ENCODE measurements at places on chromosomes 7 and 10.

DNA sequence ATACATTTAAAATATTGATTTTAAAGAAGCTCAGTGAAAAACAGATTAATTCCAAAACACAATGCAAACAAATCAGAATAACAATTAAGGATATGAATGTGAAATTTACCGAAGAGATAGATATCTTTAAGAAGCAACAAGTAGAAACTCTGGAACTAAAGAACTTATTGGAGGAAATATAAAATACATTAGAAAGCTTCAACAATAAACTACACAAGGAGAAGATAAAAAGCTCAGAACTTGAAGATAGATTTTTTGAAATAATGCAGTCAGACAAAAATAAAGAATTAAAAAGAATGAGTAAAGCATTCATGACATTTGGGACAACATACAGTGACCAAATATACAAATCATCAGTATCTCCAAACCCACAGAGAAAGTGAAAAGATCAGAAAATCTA lies 43.2 kb downstream of the HIBADH start:
- DNase-seq, result no peak

GRCh38 chr10:101032637-101033224 lies 1.7 kb downstream of the SFXN3 start:
- peak; percentile 85 for DNase-seq

- no peak for DNase-seq
Observed at GRCh38 chr7:70446448-70447143, 685.3 kb upstream of the GALNT17 start.

DNA sequence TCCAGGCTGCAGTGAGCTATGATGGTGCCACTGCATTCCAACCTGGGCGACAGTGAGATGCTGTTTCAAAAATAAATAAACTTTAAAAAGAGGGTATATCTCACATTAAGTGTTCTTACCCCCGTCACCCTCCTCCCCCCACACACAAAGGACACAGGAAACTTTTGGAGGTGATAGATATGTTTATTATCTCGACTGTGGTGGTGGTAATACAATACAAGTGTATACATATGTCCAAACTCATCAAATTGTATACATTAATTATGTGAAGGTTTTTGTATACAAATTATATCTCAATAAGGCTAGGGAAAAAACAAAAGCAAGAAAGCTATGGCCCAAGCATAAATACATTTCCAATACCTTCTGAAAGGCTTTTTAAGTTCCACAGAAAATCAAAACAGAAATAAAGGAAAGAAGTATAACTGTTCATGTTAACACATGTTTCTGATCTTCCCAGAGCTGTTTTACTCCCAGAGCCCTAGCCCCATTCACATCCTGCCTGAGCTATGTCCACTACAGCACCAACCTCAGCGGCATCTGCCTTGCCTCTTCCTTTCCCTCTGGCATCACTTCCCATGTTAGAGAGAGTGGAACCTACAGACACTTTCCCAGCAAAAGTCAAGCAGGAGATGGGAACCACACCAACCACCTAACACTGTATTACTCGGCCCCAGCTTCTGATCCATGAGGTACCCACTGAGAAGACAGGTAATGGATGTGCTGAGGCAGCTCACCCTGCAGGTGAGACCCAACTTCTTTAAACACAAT lies 48.1 kb downstream of the SGMS1 start:
- DNase-seq, result no peak

GRCh38 chr10:53990799-53991238 lies 810.2 kb downstream of the PCDH15 start:
- DNase-seq, result no peak

GRCh38 chr7:136868496-136869000 lies at the start of gene CHRM2:
TSS of gene CHRM2 (plus strand) at chr7:136868652. CDS start at chr7:137014866, 146,214 bp downstream.
- DNase-seq, result peak; percentile 31

- DNase-seq, result no peak
Observed at GRCh38 chr10:126223512-126224067, 164.7 kb downstream of the ADAM12 start.

DNA sequence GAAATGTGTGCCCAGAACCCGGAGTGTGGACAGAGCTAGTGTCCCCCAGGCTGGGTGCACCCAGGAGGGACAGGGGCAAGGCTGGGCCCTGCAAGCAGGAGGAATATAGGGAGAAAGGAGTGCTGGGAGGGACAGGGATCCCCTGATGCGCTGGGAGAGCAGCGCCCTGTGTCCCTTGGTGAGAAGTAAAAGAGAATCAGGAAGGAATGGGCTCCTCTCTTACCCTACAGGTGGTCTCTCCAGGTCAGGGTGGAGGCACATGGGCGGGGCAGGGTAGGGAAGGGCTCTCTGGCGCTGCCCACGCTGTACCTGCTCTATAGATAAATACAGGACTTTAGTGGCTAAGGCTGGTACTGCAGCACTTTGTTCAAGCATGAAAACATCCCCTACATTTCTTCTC lies 753.8 kb downstream of the GRID1 start:
- no peak for DNase-seq

DNA sequence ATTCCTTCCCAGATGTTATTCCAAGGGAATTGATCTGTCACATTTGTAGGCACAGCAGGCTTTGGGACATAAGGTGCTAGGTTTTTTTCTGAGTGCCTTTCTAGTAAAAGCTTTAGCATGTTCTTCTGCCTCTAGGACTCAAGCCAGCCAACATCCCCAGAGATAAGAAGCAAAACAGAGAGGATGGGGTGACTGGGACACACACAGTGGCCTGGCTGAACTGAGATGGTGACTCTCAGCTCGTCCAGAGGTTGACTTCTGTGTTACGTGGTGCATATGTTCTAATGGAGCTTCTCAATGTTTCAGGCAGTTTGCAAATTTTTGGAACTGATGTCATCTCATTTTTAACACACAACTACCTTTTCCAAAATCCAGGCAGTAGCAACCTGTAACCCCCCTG lies 188.1 kb upstream of the CELF2 start:
- no peak for DNase-seq

GRCh38 chr7:22255834-22256233 lies 101.1 kb downstream of the RAPGEF5 start:
- DNase-seq, result no peak

DNA sequence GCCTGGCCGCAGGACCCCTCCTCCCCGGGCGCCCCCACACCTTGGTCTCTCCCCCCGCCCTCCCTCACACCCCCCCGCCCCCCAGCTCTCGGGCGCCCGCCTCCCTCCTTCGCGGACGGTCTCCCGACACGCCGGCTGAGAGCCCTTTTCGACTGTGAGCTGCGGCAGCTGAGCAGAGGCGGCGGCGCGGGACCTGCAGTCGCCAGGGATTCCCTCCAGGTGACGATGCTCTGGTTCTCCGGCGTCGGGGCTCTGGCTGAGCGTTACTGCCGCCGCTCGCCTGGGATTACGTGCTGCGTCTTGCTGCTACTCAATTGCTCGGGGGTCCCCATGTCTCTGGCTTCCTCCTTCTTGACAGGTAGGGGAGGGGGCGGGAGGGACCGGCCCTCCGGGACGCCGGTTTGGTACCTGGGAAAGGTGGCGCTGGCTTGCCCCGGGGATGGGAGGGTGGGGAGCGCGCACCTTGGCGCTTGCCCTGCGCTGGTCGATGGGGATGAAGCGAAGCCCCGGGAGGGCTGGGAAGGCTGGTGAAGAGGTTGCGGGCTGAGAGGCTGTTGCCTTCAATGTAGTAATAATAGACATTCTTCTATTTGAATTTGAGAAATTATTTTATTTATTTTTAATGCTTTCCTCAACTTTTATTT lies at the start of gene BMPER:
TSS of gene BMPER (plus strand) at position 151 of the 644 bp plus-strand sequence. CDS start at position 226, 75 bp downstream.
- peak; percentile 62 for DNase-seq

- DNase-seq, result no peak
Observed at GRCh38 chr10:18400201-18400905, 251.0 kb downstream of the NSUN6 start.

GRCh38 chr7:53446170-53446569 lies 410.7 kb downstream of the POM121L12 start:
- no peak for DNase-seq

- DNase-seq, result no peak
Observed at GRCh38 chr7:26843705-26844104, 20.7 kb downstream of the SKAP2 start.

DNA sequence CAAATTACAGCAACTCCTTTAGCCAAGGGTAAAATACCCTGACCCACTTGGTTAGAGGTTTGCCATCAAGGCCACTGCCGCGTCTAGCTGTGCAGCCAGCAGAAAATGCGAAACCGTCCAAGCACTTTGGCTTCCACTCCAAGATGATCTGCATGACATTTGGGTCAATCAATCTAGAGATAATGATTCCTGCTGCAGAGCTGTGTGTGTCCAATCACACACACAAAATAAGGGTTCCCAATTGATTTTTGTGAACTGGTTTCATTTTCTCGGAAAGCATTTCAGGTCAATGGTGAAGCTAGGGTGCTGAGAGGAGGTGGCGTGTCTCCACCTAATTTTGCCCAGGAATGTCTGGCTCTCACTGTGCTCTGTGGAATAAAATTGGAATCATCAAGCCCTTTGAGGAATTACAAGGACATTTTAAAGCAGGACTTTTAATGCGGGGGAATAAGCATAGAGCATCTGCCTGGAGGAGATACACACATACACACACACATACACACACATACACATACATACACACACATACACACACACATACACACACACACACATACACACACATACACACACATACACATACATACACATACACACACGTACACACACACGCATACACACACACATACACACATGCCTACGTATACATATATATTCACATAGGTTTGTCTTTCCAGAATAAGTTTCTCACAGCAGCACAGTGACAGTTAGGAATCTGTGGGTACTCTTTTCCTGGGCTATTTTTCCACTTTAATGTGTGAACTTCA lies 59.5 kb downstream of the ACADSB start:
- DNase-seq, result no peak

DNA sequence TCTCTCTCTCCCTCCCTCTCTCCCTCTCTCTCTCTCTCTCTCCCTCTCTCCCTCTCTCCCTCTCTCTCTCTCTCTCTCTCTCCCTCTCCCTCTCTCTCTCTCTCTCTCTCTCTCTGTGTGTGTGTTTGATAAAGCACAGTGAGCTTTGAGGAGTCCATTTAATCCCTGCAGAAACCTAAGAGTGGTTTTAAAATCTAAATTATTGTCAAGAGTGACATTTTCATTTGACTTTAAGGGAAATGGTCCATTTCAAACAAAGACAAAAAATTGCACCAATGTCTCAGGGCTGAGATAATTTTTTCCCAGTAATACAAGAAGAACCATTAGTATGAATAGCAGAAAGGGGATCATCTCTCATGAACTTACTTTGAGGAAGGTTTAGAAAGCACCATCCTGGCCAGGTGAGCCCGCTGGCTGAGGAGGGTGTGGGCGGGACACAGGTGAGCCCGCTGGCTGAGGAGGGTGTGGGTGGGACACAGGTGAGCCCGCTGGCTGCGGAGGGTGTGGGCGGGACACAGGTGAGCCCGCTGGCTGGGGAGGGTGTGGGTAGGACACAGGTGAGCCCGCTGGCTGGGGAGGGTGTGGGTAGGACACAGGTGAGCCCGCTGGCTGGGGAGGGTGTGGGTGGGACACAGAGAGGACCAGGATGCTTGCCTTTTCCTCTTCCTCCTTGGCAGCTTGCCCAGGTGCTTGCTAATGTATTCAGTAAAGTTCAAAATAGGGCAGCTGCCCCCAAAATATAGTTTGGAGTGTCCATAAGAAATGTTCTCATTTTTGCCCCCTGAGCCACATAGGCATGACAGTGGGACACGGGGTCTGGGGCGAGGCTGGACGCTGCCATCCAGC lies 125.0 kb downstream of the DNAJB6 start:
- DNase-seq, result no peak

- no peak for DNase-seq
Observed at GRCh38 chr10:24935504-24936292, 16.7 kb downstream of the PRTFDC1 start.

GRCh38 chr10:125221716-125222115 lies 61.4 kb upstream of the CTBP2 start:
- no peak for DNase-seq

DNA sequence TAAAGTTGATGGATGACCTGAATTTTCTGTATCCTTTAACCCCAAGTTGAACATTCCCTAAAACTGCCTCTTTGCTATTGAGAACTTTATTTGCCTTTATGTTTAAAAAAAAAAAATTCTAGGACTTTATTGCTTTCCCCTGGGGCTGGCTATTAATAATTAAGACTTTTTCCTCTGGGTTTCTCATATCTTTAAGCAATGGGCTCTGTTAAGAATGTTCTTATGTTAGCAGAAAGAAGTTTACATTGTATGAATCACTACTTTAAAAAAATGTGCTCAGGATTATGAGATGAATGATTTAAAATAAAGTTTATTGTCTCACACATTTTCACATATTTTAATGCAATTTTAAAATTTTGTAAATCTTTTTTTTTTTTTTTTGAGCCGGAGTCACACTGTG lies 19.5 kb downstream of the TAX1BP1 start:
- DNase-seq, result no peak

DNA sequence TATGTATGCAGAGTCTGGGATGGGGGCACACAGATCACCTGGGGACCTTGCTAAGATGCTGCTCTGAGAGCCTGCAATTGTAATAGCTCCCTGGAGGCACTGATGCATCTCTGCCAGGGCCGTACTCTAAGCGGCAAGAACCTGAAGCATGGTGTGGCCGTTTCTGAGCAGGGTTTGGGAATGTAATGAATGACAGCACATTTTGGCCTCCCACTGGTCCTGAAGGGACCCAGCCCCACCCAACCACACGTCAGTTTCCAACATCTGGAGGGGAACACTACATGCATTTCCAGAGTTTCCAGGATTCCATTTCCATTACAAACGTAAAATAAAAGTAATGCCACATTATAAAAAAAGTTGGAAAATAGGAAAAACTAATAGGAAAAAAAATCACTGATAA lies 14.0 kb downstream of the ZCCHC24 start:
- peak; percentile 50 for DNase-seq

DNA sequence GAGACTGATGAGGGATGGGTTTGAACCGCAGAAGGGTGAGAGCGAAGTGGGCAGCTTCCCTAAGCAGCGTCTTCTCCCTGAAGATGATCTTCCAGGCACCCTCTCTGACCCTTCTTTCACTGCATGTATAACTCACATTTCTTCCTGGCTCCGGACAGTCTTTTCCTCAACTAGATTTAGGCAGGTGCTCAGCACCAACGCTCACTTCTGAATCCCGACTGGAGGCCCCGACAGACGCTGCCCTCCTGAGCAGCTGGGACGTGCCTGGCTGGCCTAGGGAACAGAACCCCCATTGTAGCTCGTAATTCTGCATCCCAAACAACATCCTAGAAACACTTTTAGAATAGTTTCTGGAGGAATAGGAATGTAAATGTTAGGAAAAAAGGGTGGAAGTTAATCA lies 206.6 kb downstream of the DIP2C start:
- DNase-seq, result no peak

Data from left hindlimb (tissue), 1 donor.